ENCODE measurements at places on chromosomes 4 and X.

DNA sequence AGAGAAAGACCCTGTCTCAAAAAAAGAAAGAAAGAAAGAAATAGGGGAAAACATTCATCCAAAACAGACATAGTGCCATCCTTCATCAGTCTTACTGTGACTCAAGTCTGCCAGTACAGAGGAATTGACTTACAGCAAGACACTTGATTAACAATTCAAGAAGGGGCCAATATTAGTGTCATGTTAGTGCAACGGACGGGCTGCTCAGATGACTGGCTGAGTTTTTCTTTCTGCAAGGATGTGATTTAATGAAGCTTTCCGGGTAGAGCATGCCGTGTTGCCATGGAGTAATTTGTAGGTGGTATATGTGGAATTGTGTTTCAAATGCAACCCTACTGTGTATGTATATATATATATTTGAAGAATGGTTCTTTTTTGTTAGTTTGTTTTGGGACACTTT lies 12.6 kb upstream of the MFAP3L start:
- DNase-seq: no peak

- DNase-seq: no peak
Observed at GRCh38 chrX:16920075-16920474, 26.4 kb upstream of the REPS2 start.

GRCh38 chr4:142326181-142326580 lies 519.9 kb downstream of the INPP4B start:
- DNase-seq: no peak

DNA sequence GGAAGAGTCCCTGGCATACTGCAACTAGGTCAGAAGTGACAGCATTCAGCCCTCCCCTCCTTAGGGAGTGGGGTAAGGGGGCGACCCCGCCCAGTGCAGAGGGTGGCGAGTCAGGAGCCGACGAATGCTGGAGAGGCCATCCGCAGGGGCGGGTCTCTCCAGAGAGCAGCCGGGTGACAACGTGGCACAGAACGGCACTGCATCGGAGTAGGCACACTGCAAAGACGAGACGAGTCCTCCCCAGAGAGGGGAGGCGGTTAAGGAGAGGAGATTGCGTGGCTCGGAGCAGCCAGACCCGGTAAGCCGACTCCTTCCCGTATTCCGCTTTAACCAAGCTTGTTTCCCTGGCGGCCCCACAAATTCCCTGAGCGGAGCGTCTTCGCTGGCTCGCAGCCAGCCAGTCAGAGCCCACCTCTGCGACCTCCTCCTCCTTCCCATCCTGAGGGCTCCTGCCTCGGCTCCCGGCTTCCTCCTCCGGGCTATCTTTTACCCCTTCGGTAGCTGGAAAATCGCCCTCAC lies 54.9 kb downstream of the LINC00632 start:
- no peak for DNase-seq

GRCh38 chr4:139525414-139525813 lies 30.6 kb downstream of the SETD7 start:
- DNase-seq: no peak

DNA sequence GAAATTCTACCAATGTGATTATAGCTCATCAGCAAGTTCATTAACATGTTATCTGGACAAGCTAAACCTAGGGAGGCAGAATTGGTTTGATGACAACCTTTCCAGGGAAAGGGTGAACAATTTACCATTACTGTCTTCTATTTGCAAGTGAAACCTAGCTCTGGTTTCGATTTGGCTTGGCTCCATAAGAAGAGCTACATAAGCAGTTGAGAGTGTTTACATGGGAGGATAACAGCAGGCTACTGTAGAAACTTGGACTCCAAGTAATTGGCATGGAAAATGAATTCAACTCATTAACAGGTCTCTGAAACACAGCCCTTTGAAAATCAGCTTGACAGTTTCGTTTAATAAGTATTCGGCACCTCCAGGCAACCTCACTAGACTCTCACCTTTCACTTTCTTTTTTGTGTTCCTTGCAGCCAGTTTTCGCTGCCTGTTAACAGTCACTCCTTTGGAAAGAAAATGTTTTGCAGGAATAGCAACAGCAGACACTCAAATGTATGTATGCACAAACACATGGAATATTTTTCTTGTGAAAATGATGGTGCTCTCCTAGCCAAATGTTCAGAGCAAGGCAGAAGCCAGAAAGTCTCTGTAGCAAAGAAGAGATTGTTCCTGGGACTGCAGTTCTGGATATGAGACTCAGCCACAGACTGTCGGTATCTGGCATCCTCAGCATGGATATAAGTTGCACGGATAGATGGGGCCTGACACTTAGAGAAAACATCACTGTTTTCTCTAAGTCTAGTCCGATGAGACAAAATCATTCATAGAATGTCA lies 27.5 kb downstream of the POU3F4 start:
- DNase-seq: no peak

DNA sequence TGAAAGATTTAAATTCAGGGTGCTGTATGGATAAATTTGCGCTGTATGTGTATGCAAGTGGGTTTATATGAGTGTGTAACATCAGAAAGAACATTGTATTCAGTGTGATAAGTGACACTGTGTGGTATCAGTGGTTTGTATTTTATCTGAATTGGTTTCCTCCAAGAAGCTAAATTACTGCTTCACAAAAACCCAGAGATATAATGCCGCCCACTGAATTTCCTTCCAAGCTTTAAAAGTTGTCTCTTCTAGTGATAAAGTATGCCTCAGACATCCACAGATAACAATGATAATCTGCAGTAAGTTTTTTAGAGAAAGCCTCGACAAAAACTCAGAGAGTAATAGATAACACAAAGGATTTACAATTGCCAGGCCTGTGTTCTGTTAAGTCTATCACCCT lies 710.6 kb upstream of the HS3ST1 start:
- no peak for DNase-seq

- DNase-seq: no peak
Observed at GRCh38 chrX:625137-625691, 5.4 kb upstream of the SHOX start.

DNA sequence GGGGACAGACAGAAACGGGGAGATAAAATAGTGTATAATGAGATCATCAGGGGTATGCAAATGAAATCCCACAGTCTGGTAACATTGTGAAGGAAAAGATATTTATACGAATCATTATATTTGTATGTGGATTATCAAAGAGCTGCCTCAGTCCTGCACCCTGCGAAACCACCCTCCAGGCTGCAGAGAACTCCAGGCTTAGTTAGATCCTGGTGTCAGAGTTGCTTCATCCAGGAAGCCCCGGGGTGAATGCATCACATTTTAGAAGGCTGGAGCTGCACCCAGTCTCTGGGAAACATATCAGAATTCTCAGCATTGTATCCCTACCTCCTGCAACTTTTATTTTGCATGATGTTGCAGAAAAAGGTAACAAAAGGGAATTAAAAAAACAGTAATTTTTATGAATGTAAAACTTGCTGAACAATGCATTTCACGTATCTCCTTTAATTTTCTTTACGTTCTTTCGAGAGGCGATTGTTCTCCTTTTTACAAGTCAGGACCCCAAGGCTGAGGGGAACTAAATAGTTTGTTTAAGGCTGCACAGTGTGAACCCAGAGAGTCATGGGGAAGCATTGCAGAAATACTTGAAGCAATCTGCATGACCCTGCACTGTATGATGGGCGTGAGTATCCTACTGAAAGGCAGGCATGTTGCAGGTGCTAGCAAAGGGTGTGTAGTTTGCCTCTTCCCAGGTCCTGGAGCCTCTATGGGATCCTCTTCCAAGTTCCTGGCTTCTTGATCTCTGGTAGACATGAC lies 299.5 kb upstream of the CLNK start:
- no peak for DNase-seq

DNA sequence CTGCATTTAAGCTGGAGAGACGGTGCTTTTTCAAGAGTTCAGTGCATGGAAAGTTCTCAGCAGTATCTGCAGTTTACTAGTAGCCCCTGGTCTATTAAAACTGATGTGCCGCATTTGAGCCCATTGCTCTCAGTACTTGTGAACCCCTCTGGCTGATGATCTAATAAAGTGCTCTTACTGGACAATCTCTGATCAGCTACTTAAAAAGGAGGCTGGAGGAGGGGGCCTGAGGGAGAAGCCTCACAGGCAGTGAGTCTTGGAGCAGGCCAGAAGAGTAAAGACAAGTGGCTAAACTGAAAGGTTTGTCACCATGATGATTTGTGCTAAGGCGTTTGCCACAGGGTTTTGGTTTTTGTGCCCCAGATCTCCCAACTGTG lies 138.5 kb downstream of the ARX start:
- DNase-seq: no peak

DNA sequence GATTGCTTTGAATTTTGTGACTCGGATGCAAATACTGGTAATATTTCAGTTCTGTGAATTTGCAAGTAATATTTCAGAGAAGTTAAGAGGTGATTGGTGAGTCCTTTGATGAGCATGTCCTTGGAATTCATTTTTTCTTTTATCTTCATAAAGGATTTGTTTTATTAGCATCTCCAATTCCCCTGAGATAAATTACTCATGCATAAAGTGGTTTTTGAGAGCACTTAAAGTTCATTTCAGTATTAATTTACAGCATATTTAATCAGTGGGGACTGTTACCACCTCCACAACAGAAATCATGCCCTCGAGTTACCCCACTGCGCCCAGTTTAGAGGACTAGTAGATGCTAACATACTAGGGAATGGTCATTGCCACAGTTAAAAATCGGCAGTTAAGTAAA lies 65.0 kb downstream of the ZFX start:
- no peak for DNase-seq

DNA sequence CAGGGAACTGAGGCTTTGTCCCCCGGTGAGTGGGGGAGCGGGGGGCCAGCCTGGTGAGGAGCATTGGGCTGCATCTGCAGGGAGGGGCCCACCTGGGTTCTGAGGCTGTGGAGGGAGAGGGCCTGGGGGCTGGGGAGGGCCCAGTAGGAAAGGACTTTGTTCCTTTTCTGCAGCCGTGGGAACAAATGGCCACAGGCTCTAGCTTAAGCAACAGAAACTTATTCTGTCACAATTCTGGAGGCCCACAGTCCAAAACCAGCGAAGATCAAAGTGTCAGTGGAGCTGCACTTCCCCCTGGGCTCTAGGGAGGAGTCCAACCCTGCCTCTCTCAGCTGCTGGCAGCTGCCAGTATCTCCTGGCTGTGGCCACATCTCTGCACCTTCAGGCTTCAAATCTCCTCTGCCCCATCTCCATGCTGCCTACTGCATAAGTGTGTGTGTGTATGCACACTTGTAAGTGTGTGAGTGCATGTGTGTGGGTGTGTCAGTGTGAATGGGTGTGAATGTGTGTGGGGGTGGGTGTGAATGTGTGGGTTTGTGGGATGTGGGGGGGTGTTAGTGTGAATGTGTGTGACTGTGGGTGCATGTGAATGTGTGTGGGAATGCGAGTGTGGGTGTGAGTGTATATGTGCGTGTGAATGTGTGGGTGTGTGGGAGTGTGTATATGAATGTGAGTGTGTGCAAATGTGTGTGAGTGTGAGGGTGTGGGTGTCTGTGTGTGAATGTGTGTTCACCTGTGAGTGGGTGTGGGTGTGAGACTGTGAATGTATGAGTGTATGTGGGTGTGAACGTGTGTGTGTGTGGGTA lies 204.5 kb upstream of the PSAPL1 start:
- DNase-seq: no peak

GRCh38 chr4:6444582-6444981 lies 27.8 kb downstream of the PPP2R2C start:
- no peak for DNase-seq

- DNase-seq: no peak
Observed at GRCh38 chrX:104172121-104172520, 5.9 kb downstream of the FAM199X start.
